ENCODE measurements at places on chromosomes 4 and X. TPM values are rescaled to one million over a fixed set of nuclear protein-coding genes. Genes with fewer than 3 reads are reported as not detected.
A peak's percentile ranks its signal among the peaks of the same experiment; 100 is the strongest.

DNA sequence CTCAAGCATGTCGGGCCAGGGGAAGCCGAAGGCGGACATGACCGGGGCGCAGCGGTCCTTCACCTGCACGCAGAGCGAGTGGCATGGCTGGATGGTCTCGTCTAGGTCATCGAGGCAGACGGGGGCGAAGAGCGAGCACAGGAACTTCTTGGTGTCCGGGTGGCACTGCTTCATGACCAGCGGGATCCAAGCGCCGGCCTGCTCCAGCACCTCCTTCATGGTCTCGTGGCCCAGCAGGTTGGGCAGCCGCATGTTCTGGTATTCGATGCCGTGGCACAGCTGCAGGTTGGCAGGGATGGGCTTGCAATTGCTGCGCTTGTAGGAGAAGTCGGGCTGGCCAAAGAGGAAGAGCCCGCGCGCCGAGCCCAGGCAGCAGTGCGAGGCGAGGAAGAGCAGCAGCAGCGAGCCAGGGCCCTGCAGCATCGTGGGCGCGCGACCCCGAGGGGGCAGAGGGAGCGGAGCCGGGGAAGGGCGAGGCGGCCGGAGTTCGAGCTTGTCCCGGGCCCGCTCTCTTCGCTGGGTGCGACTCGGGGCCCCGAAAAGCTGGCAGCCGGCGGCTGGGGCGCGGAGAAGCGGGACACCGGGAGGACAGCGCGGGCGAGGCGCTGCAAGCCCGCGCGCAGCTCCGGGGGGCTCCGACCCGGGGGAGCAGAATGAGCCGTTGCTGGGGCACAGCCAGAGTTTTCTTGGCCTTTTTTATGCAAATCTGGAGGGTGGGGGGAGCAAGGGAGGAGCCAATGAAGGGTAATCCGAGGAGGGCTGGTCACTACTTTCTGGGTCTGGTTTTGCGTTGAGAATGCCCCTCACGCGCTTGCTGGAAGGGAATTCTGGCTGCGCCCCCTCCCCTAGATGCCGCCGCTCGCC is at the start of gene SFRP2:
Gene SFRP2, minus strand, starts transcription at position 671 of the 864 bp plus-strand sequence. Its CDS starts 248 bp downstream, at position 423.
- peaks cover 38% of the 10 kb centered on the region for H3K36me3 ChIP-seq
- H3K4me1 ChIP-seq: peaks cover 6% of the 10 kb centered on the region
- H3K4me3 ChIP-seq: peak within 1 kb of the TSS; percentile 91
- H3K27ac ChIP-seq: peak within 1 kb of the TSS; percentile 82

DNA sequence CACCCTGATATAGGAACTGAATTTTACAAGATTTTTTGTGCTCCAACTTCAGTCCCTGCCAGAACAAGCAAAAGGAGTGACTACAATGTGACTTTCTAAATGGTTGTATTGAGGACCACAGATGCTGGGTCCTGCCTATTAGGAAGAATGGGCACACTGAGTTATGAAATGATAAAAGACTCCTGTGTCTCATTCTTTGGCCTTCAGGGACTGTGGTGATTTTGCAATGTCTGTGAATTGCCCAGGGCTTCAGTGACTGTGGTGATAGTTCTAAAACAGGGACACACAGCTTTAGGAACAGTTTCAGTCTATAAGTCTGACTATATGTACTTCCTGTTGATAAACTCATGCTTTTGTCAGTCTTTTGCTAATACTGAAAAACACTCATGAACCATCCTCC is 210.2 kb downstream of the DMD start:
- H3K4me3 ChIP-seq: no peak overlapping the region
- H3K27me3 ChIP-seq: no peaks in the 10 kb centered on the region
- no peaks in the 10 kb centered on the region for H3K4me1 ChIP-seq
- no peaks in the 10 kb centered on the region for H3K36me3 ChIP-seq
- DNase-seq: no peak

Gene RHOXF2B
- not detected for total RNA-seq

Gene NAP1L3
- total RNA-seq: 89.6 TPM

Gene PRICKLE3
- total RNA-seq: 12.2 TPM

Gene IL2
- total RNA-seq: not detected

- H3K4me3 ChIP-seq: no peak overlapping the region
- no peaks in the 10 kb centered on the region for H3K4me1 ChIP-seq
- H3K27me3 ChIP-seq: no peaks in the 10 kb centered on the region
- DNase-seq: no peak
These were observed 41.8 kb upstream of the VEGFC start for GRCh38 chr4:176834531-176834930.

GRCh38 chr4:165631912-165632311 is 241.1 kb upstream of the TLL1 start:
- H3K4me1 ChIP-seq: no peaks in the 10 kb centered on the region
- H3K27me3 ChIP-seq: no peaks in the 10 kb centered on the region
- no peak overlapping the region for H3K4me3 ChIP-seq
- no peaks in the 10 kb centered on the region for H3K36me3 ChIP-seq
- DNase-seq: no peak

GRCh38 chrX:3393178-3393577 is 46.7 kb upstream of the MXRA5 start:
- DNase-seq: no peak
- no peak overlapping the region for H3K27ac ChIP-seq
- no peaks in the 10 kb centered on the region for H3K4me1 ChIP-seq

- DNase-seq: no peak
- no peaks in the 10 kb centered on the region for H3K36me3 ChIP-seq
- no peak overlapping the region for H3K27ac ChIP-seq
These were observed 714.7 kb downstream of the DMD start for GRCh38 chrX:32496671-32497070.

- H3K36me3 ChIP-seq: peaks cover 5% of the 10 kb centered on the region
- no peaks in the 10 kb centered on the region for H3K27me3 ChIP-seq
- H3K4me3 ChIP-seq: no peak overlapping the region
- H3K4me1 ChIP-seq: no peaks in the 10 kb centered on the region
- no peak overlapping the region for H3K27ac ChIP-seq
These were observed 27.6 kb downstream of the QRFPR start for GRCh38 chr4:121353213-121353612.

- no peaks in the 10 kb centered on the region for H3K27me3 ChIP-seq
- peaks cover 3% of the 10 kb centered on the region for H3K36me3 ChIP-seq
- no peak for DNase-seq
- no peak overlapping the region for H3K4me3 ChIP-seq
- H3K4me1 ChIP-seq: no peaks in the 10 kb centered on the region
- no peak overlapping the region for H3K27ac ChIP-seq
These were observed 18.4 kb upstream of the OGT start for GRCh38 chrX:71514367-71515037.

- H3K27ac ChIP-seq: no peak overlapping the region
- no peaks in the 10 kb centered on the region for H3K27me3 ChIP-seq
- H3K4me3 ChIP-seq: no peak overlapping the region
These were observed 103.0 kb upstream of the KLF3 start for GRCh38 chr4:38560768-38561558.

GRCh38 chrX:66000178-66000577 is 39.7 kb downstream of the VSIG4 start:
- no peak overlapping the region for H3K27ac ChIP-seq
- H3K4me3 ChIP-seq: no peak overlapping the region
- no peaks in the 10 kb centered on the region for H3K27me3 ChIP-seq
- no peaks in the 10 kb centered on the region for H3K4me1 ChIP-seq
- no peak for DNase-seq

- no peaks in the 10 kb centered on the region for H3K4me1 ChIP-seq
- H3K36me3 ChIP-seq: no peaks in the 10 kb centered on the region
- H3K27me3 ChIP-seq: no peaks in the 10 kb centered on the region
- no peak for DNase-seq
- H3K4me3 ChIP-seq: no peak overlapping the region
- H3K27ac ChIP-seq: no peak overlapping the region
These were observed 66.4 kb upstream of the MAOA start for GRCh38 chrX:43589735-43590134.

- no peak for DNase-seq
- no peak overlapping the region for H3K27ac ChIP-seq
- H3K36me3 ChIP-seq: no peaks in the 10 kb centered on the region
- H3K4me3 ChIP-seq: no peak overlapping the region
- no peaks in the 10 kb centered on the region for H3K27me3 ChIP-seq
These were observed 11.8 kb downstream of the HTN1 start for GRCh38 chr4:70062000-70062399.

DNA sequence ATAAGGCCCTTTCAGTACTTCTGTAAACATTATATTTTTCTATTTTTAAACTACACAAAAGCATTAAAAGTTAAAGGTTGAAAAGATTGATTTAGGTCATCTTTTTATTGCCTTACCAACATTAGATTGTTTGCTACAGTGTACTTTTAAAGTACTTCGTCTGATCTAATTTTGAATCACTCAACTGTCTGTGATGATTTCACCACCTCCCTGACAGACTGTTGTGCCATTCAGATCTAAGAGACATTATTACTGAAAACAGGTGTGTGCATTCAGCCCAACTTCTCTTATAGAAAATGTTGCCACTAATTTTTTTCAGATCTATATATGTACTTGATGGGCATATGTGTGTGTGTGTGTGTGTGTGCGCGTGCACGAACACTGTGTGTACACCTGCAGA is 39.3 kb downstream of the GASK1B start:
- H3K27ac ChIP-seq: no peak overlapping the region
- H3K36me3 ChIP-seq: no peaks in the 10 kb centered on the region
- no peak overlapping the region for H3K4me3 ChIP-seq
- H3K4me1 ChIP-seq: no peaks in the 10 kb centered on the region
- DNase-seq: no peak
- H3K27me3 ChIP-seq: no peaks in the 10 kb centered on the region

Gene ATP6AP1
- total RNA-seq: 45.6 TPM

Gene CPZ
- total RNA-seq: 36.4 TPM

DNA sequence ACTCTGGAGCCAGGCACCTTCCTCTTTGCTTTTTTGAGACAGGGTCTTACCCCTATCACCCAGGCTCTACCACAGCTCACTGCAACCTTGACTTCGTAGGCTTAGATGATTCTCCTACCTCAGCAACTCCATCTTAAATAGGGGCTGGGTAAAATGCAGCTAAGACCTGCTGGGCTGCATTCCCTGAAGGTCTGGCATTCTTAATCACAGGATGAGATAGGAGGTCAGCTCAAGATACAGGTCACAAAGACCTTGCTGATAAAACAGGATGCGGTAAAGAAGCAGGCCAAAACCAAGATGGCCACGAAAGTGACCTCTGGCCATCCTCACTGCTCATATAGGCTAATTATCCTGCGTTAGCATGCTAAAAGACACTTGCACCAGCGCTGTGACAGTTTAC is 770.8 kb upstream of the PRKX start:
- DNase-seq: peak; percentile 57
- no peak overlapping the region for H3K27ac ChIP-seq
- peaks cover 17% of the 10 kb centered on the region for H3K36me3 ChIP-seq
- H3K27me3 ChIP-seq: no peaks in the 10 kb centered on the region

Gene FAM184B
- 0.09 TPM for total RNA-seq

GRCh38 chrX:100615005-100615404 is 21.6 kb downstream of the TSPAN6 start:
- H3K4me3 ChIP-seq: no peak overlapping the region
- no peaks in the 10 kb centered on the region for H3K4me1 ChIP-seq
- no peak overlapping the region for H3K27ac ChIP-seq
- no peaks in the 10 kb centered on the region for H3K36me3 ChIP-seq
- no peaks in the 10 kb centered on the region for H3K27me3 ChIP-seq
- DNase-seq: peak; percentile 40

DNA sequence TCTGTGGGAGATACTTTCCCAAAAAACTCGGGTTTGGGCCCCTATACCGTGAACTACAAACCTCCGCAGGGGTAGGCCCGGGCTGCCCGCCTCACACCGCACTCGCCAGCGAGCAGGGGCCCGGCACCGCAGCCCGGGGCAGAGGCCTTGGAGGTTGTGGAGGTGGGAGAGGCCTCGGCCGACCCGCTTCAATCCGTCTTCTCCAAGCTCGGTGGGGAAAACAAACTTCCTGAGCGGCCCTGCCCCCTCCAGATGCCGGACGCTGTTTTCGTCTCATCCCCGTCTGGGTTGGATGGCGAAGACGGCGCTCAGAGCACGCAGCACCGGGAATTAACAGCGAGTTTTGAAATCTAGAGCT is 442 bp upstream of the MCUB start:
- peaks cover 2% of the 10 kb centered on the region for H3K36me3 ChIP-seq
- no peak overlapping the region for H3K27ac ChIP-seq
- H3K27me3 ChIP-seq: no peaks in the 10 kb centered on the region
- peak overlapping the region; percentile 79 for H3K4me3 ChIP-seq
